Left renal pelvis (tissue), 4 donors: ENCODE measurements at places on chromosomes 5 and 9.

- DNase-seq: peak; percentile 39
Measured at GRCh38 chr5:67648201-67648671, 451.6 kb upstream of the CD180 start.

GRCh38 chr9:6758248-6758497 lies 400 bp downstream of the KDM4C start:
- DNase-seq: no peak

GRCh38 chr5:138542180-138542955 lies 668 bp downstream of the ETF1 start:
- no peak for DNase-seq

- no peak for DNase-seq
Measured at GRCh38 chr5:157478726-157479125, 18.7 kb downstream of the NIPAL4 start.

GRCh38 chr5:93890657-93891056 lies 149.3 kb upstream of the POU5F2 start:
- no peak for DNase-seq

- no peak for DNase-seq
Measured at GRCh38 chr5:135891268-135891667, 4.4 kb downstream of the IL9 start.

DNA sequence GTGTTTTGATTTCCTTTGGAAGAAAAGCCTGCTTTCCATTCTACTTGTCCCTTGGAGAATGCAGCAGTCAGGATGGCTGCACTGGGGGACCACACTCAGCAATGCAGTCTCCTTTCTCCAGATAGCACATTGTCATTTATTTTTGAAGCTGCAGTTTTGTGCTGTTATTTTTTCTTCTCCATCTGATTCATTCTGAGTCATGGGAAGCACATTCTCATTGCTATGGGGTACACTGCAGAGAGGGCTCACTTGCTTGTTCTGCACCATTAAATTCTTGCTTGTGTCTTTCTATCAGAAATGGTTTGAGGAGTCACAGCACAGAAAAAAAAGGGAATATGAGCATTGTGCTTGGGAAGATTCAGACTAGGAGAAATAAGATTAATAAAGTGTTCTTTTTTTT lies 39.7 kb upstream of the POC5 start:
- no peak for DNase-seq

- no peak for DNase-seq
Measured at GRCh38 chr5:135433681-135434426, 13.3 kb downstream of the DCANP1 start.

DNA sequence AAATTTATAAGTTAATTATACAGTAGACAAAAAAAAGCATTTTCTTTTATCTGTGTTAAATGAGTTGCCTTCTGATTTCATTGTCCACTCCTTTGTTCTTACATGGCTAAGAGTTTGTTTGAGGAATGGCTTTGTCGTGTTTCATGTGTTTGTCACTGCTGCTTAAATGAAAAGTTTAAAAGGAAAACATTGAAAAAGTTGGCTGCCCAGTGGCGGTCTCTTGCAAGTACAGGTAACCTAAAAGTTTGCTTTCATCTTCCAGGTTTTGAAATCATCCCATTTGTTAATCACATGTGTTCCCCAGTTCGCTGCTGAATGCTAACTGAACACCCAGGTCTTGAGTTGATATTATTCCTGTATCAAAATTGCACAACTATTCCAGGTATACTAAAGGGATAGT lies 33.9 kb downstream of the EGFLAM start:
- no peak for DNase-seq

- DNase-seq: no peak
Measured at GRCh38 chr5:148416921-148417320, 33.2 kb downstream of the FBXO38 start.

DNA sequence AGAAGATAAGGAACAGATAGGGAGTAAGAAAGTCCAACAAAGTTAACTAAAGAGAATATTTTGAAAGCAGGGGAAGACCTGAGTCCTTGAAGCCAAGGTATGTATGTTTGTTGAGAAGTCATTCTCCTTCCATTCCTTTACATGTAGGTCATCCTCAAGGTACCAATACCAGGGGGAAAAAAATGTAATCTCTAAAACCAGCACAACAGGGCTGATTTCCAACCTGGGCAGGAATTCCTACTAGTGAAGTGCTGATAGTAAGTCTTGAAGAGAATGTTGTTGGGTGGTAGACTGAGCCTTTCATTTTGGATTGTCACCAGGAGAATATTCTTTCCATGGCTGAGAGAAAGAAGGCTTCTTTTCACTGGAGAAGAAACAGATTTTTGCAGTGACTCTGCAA lies 117.1 kb upstream of the ZNF462 start:
- DNase-seq: no peak

GRCh38 chr5:162096448-162096847 lies 28.9 kb downstream of the GABRG2 start:
- DNase-seq: no peak

DNA sequence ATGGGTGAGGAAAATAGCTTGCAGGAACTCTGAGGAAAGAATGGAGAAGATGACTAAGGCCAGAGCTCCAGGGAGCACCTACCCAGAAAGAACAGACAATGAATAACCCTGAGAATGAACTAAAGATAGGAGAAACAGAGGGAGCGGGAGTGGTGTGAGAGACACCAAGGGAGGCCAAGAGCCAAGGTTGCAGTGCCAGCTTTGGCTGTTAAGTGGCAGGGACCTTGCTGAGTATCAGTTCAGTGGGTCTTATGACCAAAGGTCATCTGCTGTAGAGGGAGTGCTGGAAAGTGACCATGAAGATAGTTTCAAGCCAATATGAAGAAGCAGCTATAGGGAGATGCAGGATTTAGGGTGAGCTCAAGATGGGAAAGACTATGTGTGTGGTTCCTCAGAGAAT lies 16.7 kb downstream of the P4HA2 start:
- no peak for DNase-seq

DNA sequence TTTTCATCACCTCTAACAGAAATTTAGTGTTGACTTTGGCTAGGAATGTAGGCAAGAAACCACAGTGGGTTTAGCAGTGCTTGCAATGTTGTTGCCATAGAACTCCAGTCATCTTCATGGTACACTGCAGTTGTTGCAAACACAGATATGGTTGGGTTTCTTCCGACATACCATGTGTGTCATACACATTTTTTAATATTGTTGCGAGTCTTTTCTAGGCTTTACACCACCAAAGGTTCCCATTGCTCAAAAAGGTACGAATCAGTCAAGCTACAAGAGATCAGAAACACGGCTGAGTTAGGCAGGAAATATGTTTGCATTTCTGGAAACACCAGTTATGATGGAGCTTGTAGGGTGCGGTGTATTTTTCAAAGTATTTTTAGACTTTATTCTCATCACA lies 172.4 kb downstream of the SYK start:
- no peak for DNase-seq

DNA sequence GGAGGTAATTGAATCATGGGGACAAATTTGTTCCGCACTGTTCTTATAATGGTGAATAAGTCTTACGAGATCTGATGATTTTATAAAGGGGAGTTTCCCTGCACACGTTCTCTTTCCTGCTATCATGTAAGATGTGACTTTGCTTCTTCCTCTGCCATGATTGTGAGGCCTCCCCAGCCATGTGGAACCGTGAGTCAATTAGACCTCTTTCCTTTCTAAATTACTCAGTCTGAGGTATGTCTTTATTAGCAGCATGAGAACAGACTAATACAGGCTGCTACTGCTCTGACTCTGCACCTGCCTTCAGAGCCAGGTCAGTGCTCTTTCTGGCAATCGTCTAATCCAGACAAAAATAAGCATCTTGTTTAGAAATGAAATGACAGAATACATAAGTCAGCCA lies 479.2 kb upstream of the TUSC1 start:
- no peak for DNase-seq

DNA sequence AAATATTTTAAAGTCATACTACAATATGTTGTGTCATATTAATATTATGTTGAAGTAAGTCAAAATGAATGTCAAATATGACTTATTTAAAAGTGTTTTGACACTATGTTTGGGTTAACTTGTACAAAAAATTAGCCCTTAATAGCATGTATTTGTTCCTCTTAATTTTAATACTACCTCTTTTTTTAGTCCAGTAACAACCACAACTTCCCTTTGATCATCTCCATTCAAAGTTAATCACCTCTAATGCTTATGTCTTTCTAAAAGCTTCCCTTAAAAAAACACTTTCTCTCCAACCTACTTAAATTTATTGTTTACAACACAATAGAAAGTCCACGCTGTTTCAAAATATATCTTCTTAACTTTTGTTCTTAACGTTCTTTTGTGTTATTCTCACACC lies 9.6 kb downstream of the SLCO4C1 start:
- no peak for DNase-seq

DNA sequence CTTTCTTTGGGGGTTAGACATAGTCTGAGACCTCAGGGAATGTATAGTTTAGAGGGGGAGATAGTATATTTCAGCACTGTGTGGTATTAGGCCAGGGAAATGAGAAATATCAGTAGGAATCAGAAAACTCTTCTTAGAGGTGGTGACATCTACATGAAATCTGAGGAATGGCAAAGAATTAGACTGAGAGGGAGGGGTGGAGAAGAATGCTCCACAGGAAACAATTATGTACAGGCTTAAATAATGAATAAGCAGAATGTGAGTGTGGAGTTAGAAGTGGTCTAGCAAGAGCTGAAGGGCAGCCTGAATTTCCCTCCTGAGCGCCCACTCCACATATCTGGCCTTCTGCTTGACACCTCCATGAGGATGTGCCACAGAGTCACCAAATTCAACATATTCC lies 3.6 kb upstream of the MACIR start:
- no peak for DNase-seq

DNA sequence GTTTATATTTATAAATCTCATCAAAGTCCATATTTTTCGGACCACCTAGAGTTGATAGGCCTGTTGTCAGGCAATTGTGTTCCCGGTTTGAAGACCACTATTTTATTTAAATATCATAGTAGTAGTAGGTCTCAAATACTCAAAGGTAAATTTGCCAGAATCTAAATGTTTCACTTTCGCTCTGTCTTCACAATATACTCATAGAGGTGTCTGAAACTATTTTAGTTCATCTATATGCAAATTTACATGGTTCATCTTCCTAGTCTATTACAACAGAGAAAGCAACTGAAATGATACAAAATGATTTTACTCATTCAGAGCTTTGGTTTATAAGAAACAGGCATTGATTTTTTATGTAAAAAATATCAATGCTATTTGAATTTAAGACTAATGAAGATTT lies 1897.5 kb downstream of the EFNA5 start:
- no peak for DNase-seq

- DNase-seq: no peak
Measured at GRCh38 chr9:138058181-138058580, 180.6 kb downstream of the CACNA1B start.

GRCh38 chr5:111984044-111984443 lies 227.1 kb upstream of the NREP start:
- DNase-seq: no peak

DNA sequence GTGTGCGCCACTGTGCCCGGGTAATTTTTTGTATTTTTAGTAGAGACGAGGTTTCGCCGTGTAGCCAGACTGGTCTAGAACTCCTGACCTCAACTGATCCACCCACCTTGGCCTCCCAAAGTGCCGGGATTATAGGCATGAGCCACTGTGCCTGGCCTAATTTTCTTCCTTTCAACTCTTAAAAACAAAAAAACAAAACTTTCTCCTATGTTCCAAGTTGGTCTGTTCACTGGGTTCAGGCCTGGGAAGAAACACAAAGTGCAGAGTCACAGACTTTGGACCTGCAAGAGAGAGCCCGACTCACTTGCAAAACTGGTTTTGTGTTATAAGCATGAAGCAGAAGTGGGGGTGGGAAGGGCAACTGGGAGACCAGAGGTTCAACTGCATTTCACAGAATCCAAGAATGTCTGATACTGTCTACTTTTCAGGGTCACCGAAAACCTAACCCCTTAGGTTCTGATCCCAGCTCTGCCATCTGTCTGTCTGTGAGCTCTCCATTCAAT lies 5.2 kb upstream of the HDHD3 start:
- DNase-seq: no peak

DNA sequence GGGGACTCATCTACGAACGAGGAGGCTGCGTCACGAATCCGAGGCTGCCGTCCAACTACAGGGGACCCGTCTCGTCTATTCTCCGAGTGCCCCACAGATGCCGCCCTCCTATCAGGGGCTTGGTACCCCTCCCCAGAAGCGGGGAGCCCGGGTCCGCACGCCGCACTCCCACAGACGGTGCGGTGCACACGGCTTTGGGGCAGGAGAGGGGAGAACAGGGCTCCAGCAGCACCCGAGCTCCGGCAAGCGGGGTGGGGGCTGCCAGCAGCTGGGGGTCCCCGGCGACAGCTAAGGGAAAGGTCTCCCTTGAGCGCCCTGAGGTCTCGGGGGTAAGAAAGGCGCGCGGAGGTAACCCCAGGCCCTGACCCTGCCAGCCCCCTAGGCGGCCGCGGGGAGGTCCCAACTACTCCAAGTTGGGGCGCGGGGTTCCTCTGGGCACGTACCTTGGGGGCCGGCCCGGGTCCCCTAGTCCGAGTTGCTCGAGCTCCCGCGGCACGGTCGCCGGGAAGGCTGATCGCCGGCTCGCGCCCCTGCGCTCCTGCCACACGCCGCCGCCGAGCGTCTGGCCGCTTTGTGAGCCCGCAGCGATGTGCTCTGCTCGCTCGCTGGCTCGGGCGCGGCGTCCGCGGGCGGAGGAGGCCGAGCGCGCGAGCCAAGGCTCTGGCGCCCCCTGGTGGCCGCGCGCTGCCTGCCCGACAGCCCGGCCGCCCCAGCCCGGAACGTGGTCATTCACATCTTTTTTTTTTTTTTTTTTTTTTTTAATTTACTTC lies at the start of gene SPOCK1:
TSS of gene SPOCK1 (minus strand) at position 591 of the 770 bp plus-strand sequence.
- peak; percentile 58 for DNase-seq

- no peak for DNase-seq
Measured at GRCh38 chr9:129544761-129545160, 76.1 kb downstream of the C9orf50 start.

DNA sequence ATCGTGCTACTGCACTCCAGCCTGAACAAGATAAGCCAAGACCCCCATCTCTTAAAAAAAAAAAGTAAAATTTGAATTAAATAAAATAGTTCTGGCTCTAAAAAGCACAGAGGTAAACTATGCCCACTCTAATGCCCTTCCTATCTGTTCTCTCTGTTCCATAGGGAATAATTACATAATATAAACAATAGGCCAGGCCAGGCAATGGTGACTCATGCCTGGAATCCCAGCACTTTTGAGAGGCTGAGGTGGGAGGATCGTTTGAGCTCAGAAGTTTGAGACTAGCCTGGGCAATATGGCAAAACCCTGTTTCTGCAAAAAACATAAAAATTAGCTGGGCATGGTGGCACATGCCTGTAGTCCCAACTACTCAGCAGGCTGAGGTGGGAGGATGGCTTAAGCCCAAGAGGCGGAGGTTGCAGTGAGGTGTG lies 47.4 kb downstream of the MYO10 start:
- no peak for DNase-seq

- no peak for DNase-seq
Measured at GRCh38 chr9:109794361-109795012, 14.5 kb downstream of the PALM2AKAP2 start.
